NCI-H1436 (cell line): ENCODE measurements at places on chromosomes 11 and 22.

DNA sequence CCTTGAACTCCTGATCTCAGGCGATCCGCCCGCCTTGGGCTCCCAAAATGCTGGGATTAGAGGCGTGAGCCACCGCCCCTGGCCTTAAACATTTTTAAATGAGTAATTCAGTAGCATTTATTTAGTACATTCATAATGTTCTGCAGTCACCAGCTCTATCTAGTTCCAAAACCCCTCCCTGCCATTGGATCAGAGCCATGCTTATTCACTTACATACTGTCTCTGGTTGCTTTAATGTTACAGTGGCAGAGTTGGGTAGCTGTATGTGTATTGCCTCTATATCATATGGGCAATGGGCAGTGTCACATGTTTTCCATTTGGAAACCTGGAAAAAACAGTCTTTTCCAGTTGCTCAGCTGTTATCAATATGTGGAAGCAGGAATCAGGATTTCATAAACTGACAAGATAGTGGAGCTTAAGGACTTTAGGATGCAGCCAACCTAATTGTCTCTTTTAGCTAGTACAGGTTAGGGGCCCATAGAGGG is 10.5 kb downstream of the COA4 start:
- no peak for DNase-seq

DNA sequence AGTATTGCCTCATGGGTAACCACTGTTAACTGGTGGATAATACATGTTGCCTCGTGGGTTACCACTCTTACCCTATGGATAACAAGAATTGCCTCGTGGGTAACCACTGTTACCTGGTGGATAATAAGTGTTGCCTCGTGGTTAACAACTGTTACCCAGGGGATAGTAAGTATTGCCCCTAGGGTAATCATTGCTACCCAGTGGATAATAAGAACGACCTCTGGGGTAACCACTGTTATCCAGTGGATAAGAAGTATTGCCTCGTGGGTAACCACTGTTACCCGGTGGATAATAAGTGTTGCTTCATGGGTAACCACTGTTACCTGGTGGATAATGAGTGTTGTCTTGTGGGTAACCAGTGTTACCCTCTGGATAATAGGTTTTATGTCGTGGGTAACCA is 28.1 kb upstream of the NXPE4 start:
- no peak for DNase-seq

- peak; percentile 62 for DNase-seq
Measured at GRCh38 chr22:49152127-49152938, 675.3 kb downstream of the BRD1 start.

GRCh38 chr22:50610581-50610980 is 10.0 kb downstream of the MAPK8IP2 start:
- no peak for DNase-seq

- DNase-seq, result no peak
Measured at GRCh38 chr11:113435190-113435968, 39.8 kb downstream of the DRD2 start.

GRCh38 chr11:95092549-95093324 is 3.1 kb downstream of the ENDOD1 start:
- DNase-seq, result no peak

DNA sequence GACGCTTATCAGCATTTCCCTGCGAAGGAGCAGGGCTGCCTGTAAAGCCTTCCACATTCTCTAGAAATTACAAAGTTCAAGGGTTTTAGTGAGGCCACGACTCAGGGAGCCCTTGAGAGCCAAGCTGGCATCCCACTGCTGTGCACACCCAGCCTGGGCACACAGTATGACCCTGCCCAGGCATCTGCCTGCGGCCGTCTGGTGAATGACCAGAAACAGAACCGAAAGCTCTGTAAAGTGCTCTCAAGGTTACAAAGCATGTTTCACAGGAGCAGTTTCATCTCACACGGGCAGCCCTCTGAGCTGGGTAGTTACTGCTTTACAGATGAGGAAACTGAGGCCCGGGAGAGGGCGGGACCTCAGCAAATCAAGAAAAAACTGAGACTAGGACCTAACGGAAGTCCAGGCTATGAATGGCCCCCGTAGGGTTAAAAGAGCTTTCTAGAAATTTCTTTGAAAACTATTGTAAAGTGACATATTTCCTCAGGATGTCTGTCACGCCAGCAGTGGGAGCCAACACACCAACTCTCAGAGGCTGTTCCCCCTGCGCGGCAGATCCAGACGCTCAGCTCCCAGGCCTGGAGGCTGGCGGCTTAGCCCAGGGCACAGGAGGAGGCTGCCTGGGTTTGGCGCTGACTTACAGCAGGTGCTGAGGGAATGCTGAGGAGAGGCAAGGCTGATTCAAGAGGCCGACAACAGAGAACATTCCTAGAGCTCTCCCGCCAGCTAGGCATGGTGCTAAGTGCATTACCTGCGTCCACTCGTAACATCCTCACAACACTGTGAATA is 7.7 kb upstream of the TCF20 start:
- DNase-seq, result no peak

DNA sequence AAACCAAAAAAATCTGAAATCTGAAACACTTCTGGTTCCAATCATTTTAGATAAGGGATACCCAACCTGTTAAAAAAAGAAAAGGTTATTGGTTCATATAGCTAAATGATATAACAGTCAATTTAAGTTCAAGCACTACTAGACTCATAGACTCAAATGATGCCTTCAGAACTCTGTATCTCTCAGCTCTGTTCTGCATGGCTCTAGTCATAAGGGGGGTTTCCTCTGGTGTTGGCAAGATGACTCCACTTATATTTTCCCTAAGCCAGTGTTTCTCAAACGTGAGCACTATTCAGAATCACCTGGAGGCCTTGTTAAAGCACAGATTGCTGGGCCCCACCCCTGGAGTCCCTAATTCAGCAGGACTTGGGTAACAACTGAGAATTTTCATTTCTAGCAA is 11.5 kb upstream of the RRAS2 start:
- no peak for DNase-seq

- DNase-seq, result peak; percentile 14
Measured at GRCh38 chr11:72081821-72082453, 1.3 kb downstream of the LRRC51 start.

DNA sequence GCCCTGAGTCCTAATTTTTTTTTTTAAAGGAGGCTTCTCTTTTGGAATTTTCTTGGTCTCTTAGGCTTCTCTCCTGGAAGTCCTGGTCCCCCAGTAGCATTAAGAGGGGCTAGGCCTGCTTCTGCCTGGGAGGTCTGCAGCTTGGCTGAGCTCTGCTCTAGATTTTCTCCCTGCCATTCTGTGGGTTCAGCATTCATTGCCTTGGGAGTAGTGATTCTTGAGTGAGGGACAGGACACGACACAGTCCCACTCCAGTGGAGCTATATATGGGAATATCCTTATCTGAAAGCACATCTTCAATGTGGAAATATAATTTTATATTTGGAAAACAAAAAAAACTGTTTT is 3.7 kb downstream of the IGSF22 start:
- no peak for DNase-seq

DNA sequence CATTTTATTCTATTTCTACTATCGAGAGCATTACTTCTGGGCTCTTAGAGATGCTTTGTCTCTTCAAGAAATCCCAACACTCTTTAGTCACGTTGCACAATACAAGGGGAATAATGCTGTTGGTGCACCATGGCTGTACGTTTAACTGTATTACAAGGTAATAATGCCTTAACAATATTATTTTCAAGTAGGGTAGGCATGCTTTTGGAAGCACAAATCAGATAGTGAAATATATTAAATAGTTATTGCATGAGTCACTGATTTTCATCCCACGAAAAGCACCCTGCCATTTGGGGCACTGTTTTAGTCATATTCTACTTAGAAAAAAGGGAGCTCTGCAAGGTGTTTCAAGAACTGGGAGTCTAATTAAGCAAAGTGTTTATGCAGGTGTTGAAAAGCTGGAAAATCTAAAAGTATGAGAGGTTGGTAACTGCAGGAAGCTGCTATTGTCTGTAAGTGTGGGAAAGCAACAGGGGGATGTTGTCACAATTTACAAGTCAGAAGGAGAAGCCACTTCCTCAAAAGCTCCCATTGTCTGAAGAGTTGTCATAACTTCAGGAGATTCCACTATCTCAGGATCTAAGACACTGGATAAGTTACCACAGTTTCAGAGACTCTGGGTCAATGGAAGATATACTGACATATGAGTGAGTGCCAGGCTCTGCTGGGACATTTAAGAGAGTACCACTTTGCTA is 218.2 kb downstream of the JRKL start:
- no peak for DNase-seq

- DNase-seq, result no peak
Measured at GRCh38 chr11:8356721-8357504, 93.2 kb upstream of the LMO1 start.

DNA sequence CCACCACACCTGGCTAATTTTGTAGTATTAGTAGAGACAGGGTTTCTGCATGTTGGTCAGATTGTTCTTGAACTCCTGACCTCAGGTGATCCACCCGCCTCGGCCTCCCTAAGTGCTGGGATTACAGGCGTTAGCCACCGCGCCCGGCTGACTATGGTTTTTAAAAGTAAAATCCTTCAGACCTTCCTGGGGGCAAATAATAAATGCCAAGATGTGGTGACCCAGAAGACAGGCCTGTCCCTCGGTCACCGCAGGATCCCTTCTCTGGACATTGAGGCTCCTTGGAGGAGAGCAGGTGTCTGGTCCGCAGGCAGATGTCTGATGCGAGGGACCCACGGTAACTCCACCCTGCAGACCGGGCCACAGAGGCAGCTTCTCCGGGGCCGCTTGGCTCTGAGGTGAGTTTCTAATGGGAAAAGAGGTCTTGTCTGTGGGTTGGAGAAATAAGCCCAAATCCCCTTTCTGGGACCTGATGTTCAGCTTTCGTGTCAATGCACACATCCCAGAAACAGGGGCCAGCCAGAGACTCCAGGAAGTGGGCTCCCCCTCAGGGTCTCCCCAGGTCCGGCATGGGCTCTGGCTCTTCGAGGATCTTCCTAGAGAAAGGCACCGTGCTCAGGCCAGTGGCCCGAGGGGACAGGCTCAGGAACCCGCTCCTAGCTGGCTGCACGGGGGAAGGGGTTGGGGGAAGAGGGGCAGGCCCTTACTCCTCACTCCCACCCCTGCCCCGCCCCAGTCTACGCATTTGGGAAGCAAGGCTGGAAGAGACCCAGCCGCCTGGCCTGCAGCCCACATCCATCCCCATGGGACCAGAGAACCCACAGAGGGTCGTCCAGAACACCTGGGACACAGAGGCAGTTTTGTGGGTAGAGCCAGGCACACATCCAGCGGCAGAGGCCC is 100.6 kb downstream of the WNT7B start:
- peak; percentile 16 for DNase-seq

- DNase-seq, result no peak
Measured at GRCh38 chr11:117514256-117514655, 186.6 kb downstream of the CEP164 start.

- DNase-seq, result no peak
Measured at GRCh38 chr11:32385998-32386397, 49.3 kb downstream of the WT1 start.

- DNase-seq, result no peak
Measured at GRCh38 chr11:8055091-8055835, 25.7 kb upstream of the TUB start.

DNA sequence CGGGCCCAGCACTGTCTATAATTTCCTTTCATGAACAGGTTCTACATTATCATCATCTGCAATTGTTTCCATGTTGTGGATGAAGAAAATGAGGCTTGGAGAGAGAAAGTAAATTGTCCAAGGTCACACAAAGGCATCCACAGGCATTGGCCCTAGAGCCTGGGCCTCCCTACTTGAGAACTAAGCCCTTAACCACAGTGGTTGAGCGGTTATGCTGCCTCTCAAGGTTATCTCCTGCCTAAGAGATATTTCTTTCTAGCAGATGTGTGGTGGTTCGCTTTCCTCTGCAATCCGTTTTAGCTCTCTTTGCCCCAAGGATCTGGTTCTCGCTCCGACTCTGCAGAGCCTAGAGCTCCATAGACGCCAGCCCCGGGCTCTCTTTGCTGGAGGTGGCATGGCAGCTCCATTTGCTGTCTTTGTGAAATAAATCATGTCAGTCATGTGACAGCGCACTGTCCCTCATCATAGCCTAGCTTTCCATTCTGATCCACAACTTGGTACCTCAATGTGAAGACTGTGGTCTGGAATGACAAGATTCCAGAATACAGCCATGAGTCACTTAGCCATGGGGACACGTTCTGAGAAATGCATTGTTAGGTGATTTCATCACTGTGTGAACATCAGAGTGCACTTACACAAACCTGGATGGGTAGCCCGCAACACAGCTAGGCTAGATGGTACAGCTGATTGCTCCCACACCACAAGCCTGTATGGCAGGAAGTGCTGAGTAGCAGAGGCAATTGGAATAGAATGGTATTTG is 27.2 kb downstream of the RPS6KA4 start:
- DNase-seq, result no peak

- DNase-seq, result no peak
Measured at GRCh38 chr11:43382614-43383013, 23.9 kb downstream of the TTC17 start.

GRCh38 chr11:59208956-59209355 is 3.8 kb downstream of the MPEG1 start:
- no peak for DNase-seq

DNA sequence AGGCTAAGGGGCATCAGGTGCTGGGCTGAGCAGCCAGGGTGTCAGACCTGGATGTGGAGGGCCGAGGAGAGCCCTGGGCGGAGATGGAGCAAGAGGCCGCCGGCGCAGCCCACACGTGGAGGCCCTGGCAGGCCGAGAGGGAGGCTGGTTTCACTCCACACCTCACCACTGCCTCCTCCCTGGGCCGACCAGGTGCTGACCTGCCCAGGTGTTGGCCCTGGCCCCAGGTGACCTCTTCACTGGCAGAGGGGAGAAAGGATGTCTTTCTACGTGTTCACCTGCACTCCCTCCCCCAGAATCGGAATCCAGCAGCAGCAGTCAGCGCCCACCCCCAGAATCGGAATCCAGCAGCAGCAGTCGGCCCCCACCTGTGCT is 781 bp downstream of the ANO9 start:
- DNase-seq, result no peak

GRCh38 chr11:69257838-69258658 is 35.9 kb upstream of the MYEOV start:
- DNase-seq, result no peak

DNA sequence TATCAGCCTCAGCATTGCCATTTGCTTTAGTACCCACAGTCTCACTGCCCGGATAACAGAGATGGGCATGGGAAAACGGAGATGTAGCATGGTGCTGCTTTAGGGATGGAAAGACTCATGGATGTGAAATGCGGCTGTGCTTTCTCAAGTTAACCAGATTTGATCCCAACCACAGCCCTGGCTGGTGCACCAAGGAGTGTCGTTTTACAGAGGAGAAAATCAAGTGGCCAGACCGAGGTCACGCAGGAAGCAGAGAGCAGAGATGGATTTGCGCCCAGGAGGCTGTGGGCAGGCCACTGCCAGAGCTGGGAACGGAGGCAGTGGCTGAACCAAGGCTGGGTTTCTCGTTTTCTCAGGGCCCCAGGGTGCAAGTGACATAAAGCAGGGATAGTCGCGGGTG is 9.0 kb downstream of the MB start:
- DNase-seq, result no peak

DNA sequence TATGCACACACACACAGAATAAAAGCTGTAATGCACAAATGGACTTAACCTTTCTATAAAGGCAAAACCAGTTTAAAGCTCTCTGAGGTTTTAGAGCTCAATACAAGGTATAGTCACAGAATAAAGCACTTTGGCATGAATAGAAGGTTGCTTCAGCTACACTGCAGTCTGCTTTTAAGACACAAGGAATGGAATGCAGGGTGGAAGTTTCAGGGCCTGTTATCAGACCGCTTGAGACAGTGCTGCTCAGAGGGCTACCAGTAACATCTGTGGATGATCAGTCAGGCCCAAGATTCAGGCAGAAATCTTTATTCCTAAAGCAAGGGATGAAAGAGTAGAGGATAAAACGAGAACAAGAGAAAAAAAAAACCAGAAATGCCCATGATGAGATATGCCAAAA is 46.7 kb downstream of the CD44 start:
- no peak for DNase-seq
